ENCODE measurements at places on chromosomes 7 and 10. TPM values are rescaled to one million over a fixed set of nuclear protein-coding genes. Genes with fewer than 3 reads are reported as not detected.

GRCh38 chr10:42866115-42866995 is 83.8 kb downstream of the BMS1 start:
- DNase-seq: peak; percentile 82

GRCh38 chr7:75943864-75944263 is 28.9 kb downstream of the POR start:
- no peak for DNase-seq

- no peak for DNase-seq
These were observed 242.3 kb downstream of the GLI3 start for GRCh38 chr7:41994746-41995110.

GRCh38 chr7:148732862-148733261 is 34.2 kb downstream of the CUL1 start:
- no peak for DNase-seq

- DNase-seq: no peak
These were observed 222.8 kb downstream of the RAB11FIP2 start for GRCh38 chr10:117823980-117824379.

DNA sequence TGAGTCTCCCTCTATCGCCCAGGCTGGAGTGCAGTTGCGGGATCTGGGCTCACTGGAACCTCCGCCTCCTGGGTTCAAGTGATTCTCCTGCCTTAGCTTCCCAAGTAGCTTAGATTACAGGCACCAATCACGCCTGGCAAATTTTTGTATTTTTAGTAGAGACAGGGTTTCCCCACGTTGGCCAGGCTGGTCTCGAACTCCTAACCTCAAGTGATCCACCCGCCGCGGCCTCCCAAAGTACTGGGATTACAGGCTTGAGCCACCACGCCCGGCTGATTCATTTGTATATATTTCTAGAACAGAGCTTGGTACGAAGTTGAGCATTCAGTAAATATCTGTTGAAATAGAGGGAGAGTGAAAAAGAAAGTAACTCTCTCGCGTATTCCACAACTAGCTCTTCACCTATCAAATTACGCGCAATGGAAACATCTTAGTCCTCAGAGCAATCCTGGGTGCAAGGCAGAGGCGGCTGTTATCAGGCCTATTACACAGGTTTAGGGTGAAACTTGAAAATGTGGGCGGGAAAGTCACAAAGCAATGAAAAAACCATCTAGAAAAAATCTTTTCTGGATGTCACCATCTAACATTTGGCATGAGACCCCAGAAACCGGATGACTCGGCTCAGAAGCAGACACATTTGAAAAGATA is 707 bp upstream of the GHITM start:
- no peak for DNase-seq

DNA sequence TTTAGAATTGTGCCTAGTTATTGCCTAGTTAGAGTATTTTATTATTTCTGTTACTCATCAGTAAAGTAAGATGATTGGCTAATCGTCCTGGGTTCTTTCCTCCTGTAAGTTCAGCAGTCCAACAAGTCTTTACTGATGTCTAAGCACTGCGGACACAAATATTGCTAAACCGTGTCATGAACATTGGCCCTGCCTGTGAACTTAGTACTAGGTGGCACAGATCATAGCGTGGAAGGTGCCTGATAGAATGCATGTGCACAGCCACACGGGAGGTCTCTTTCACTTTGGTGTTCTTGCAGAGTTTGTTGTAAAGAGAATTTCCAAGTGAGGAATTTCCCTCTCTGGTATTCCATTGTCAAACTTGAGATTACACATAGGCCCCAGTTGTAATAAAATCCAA is 38.0 kb downstream of the RBM33 start:
- no peak for DNase-seq

DNA sequence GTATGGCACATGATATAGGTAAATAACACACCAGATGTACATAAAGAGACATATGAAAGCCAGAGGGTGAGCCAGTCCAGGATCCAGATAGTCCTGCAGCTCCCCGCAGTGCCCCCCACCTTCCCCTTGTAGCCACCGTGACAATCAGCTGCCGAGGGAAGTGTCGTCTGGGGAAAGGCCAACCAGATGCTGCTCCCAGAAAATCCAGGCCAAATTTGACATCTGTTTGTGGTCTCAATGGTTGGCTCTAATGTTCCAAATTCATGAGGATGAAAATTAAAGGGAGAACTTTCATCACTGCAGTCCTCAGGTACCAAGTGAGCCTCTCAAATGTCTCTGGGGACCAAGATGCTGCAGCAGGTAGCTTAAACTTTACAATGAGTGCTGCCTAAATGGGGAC is 210.3 kb downstream of the PTEN start:
- DNase-seq: no peak

GRCh38 chr10:47269294-47269693 is 30.7 kb upstream of the GDF10 start:
- no peak for DNase-seq

The C1QL3 gene
- not detected for total RNA-seq

The SFRP4 gene
- 5.3 TPM for total RNA-seq

The OR2A5 gene
- total RNA-seq: not detected

The JAZF1 gene
- 14.6 TPM for total RNA-seq

The TAS2R41 gene
- not detected for total RNA-seq

The ZNF487 gene
- total RNA-seq: 9.6 TPM

The LIPN gene
- total RNA-seq: 0.55 TPM

The CPA2 gene
- total RNA-seq: not detected

The PVRIG gene
- 0.52 TPM for total RNA-seq
